ENCODE measurements at places on chromosomes 11 and 22. TPM values are rescaled to one million over a fixed set of nuclear protein-coding genes. Genes with fewer than 3 reads are reported as not detected.

TRPM5 gene
- total RNA-seq, result not detected

DNA sequence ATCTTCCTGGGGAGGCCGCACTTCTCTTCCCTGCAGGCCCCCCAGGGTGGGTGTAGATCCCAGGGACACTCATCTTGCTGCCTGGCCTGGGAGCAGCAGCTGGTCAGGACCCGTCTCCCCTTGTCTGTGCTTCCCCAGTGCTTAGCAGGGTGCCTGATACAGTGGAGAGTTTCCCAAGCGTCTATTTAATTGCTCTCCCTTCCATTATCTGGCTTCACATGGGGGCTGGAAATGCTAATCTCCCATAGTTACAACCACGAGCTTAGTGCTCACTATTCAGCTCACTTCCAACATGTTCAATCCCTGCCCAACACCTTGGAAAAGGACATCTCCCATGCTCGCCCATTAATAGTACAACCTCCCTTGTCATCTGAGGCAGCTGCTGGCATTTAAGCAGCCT lies 100.5 kb downstream of the DSCAML1 start:
- ATAC-seq, result no peak

DNA sequence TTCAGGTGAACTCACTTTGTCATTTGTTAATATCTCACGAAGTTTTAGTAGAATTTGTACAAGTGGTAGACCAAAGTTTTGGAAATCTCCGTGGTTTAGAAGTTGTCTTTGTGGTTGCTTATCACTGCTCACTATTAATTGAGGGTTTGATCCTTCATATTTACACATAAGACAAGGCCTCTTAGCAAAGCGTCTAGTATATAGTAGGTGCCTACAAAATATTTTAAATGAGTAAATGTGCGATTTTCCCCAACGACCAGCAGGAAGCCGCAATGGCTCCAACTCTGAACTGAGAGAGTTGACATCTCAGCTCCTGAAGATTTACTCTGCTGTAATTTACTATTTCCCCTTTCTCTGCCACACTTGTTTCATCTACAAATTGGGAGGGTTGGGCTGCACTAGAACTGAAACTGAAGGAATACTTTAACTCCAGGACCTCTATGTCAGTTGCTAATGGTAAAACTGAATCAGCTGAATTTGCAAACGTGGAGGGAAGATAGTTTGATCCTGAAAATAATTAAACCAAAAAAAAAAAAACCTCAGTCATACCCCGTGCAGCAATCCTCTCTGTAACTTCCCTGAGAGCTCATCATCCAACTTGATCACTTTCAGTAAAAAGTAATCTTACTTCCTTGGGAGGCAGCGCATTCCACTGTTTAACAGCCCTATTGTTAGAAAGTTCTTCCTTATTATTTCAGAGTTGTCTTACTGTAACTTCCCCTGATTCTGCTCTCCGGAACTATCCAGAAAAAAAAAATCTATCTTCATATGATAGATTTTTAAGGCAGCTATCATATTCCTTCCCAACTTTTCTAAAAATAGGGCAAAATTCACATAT lies 1.3 kb upstream of the SBF2 start:
- no peak for ATAC-seq

DNA sequence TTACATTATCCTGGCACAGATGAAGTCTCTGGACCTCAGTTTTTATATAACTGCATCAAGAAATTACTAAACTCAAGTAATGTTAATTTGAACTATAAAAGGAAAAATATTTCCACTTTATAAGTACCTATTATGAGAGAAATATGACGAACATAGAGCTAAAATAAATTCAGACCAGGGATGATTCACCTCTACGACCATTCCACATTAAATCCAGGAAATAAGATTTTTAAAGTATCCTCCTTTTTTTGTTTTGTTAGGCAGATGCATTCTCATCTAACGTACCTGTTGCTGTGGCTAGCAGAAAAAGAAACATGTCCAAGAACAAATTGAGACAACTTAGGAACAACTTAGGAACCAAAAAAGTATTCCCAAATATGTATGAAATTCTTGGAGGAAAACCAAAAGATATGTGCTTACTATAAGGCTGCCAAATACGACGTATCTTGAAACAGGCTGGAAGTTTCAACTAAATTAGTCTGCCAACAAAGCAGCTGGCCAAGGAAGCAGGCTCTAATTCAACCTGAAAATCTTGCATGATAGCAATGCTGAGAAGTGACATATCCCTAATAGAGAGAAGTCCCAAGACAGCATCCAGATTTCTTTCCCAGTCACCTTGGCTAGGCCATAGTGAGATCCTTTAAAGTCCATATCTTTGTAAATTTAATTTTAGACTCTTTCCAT lies 15.7 kb downstream of the SPTY2D1 start:
- no peak for ATAC-seq

SCGB1C1 gene
- not detected for total RNA-seq

DNA sequence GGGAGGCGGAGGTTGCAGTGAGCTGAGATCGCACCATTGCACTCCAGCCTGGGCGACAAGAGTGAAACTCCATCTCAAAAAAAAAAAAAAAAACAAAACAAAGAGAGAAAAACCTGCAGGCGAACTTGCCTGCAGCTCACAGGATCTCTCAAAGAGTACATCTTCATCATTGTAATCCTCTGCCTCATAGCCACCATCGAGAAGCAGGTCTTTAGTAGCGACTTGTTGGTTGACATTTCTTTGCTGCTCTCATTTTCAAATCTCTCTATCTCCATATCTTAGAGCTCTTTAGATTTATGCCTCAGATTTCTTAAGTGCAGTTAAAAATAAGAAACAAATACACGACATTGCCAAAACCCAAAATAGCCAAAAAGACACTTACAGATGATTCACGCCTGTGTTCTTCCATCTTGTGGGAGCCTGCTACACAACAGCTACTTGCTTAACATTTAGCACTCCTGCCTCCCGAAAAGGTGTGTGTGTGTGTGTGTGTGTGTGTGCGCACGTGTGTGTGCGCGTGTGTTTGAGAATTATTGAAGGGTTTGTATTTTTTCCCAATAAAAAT lies 14.6 kb downstream of the FAM227A start:
- ATAC-seq, result no peak

DNA sequence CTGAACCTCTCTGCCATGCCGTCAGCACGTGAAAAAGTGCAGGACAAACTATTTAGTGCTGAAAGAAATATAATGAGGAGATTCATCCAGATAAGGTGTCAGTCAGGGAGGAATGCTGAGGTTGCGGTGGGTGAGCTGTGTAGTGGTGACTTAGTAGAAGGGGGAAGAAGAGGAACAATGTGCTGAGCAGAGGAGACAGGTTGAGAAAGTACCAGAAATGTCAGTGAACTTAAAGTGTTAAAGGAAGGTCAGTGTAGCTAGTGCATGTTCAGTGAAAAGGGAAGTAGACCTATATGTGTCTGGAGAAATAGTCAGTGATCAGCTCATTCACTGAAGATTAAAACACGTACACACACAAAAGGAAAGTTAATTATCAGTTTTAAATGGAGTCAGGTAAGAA lies 237.6 kb upstream of the CCDC179 start:
- no peak for ATAC-seq

- ATAC-seq, result no peak
These were observed 1488.6 kb downstream of the BRD1 start for GRCh38 chr22:48338793-48339705.

GSTT2 gene
- 0.29 TPM for total RNA-seq

DNA sequence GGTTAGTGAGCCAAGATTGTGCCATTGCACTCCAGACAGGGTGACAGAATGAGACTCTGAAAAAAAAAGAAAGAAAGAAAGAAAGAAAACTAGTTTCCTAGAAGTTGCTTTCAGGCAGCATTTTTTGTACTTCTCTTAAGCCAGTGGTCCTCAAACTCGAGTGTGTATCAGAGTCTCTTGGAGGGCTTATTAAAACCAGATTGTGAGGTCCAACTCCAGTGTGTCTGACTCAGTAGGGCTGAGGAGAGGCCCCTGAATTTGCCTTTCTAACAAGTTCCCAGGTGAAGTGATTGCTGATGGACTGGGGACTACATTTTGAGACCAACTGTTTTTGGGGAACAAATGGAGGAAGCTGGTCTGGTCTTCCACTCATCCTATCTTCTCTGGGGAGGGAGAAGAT lies 57.5 kb upstream of the VSTM5 start:
- no peak for ATAC-seq

GRCh38 chr11:8260202-8260966 lies 3.3 kb downstream of the LMO1 start:
- no peak for ATAC-seq

- no peak for ATAC-seq
These were observed 677.2 kb downstream of the FAM181B start for GRCh38 chr11:82056450-82056849.

GRCh38 chr11:21316591-21316990 lies 647.2 kb downstream of the NELL1 start:
- no peak for ATAC-seq

ISX gene
- total RNA-seq, result not detected

- no peak for ATAC-seq
These were observed 537.6 kb downstream of the BRD1 start for GRCh38 chr22:49289822-49290679.

DNA sequence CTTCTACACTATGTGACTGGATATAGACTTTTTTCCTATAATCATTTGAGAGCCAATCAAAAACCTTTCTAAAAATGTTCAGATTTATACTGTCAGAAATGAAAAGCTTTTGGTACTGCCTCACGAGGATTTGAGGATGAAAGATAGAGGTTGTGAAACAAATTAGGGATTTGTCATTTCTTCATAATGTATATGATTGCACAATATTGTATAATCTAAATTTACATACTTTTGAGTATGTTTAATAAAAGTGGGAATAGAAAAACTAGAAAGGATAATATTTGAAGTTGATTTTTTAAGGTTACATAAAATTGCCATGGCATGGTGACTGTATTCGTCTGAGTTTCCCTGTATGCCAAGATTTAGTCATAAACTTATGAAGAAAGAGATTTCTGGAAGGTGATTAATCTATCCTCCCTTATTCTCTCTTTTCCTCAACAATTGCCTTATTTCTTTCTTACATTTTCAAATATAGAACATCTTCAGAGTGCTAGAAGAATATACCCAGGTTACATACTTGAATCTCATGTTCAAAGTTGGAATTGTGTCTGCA lies 56.2 kb downstream of the CASP12 start:
- ATAC-seq, result no peak

- no peak for ATAC-seq
These were observed 147.4 kb upstream of the TEAD1 start for GRCh38 chr11:12526789-12527188.

DNA sequence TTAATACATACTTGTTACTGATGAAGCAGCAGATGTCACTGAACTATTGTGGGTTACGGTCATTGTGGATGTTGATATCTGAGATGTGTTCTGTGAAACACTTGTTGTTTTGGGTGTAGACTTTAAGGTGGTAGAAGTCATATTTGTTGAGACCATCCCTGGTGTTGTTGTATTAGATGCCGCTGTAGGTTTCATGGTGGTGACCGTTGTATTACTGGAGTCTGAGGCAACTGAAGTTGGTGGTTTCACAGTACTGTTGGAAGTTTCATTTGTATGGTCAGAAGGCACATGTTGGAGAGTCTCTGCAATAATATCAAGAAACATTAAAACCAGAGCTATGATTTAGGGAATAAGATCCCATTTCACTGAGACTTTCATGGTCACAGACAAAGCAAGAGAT lies 50.7 kb downstream of the TMEM123 start:
- no peak for ATAC-seq

DNA sequence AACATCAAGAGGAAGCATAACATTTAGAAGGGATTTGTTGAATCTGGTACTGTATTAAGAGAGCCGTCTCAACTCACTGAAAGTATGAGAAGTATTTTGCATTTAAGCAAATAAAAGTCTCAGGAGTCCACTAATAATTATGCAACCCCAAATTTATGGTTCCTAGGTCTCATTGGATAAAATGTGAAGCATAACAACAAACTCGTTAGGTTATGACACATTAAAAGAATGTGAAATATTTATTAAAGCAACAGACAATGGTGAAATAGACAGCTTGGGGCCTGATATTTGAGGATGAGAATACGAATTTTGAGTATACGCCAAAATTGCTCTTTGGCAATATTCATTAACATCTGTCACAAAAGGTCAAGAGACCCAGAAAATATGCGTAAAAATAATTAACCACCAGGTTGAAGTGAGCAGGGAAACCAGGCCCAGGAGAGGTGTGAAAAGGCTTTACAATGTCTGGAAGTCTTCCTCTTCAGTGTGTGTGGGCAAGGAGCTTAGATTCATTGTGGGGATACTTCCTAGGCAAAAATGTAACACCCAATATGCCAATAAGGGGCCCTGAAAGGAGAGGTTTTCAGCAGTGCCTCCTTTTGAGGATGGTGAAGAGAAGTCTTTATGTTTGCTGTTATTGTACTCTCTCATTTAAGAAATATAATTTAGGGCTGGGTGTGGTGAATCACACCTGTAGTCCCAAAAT lies 89.2 kb downstream of the FDX1 start:
- no peak for ATAC-seq

DNA sequence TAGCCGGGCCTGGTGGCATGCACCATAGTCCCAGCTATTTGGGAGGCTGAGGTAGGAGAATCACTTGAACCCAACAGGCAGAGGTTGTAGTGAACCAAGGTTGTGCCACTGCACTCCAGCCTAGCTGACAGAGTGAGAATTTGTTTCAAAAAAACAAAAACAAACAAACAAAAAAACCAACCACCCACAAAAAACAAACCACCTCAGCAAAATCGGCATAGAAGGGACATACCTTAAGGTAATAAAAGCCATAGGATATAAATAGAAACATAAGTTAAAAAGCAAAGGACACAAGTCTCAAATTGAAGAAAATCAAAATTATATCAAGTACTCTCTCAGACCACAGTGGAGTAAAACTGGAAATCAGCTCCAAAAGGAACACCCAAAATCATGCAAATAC lies 33.2 kb downstream of the PIWIL3 start:
- ATAC-seq, result no peak

- ATAC-seq, result no peak
These were observed 56.1 kb upstream of the UBASH3B start for GRCh38 chr11:122599434-122599833.

DNA sequence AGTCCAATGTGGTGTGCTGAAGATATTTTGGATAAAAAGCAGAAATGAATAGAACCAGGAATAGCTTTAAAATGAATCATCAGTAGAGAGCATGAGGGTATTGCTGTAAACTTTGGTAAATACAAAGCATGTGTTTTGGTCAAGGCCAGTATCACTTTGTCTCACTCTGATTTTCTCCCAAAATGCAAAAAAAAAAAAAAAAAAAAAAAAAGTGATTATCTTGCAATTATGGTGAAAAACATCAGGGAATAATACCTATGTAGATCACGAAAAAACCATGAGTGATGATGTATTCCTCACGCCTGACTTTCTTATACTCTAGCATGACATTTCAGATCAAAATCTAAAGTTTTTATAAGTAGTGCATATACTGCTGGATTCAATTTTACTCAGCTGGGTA lies 897.9 kb upstream of the FAT3 start:
- ATAC-seq, result no peak

SEC14L6 gene
- total RNA-seq, result not detected

Data from activated T-helper 17 cell treated with anti-CD3 and anti-CD28 coated beads, Interleukin-2, amount 50 U/mL, for 72 hours (primary cell).